ENCODE measurements at places on chromosomes 2 and 18. TPM values are rescaled to one million over a fixed set of nuclear protein-coding genes. Genes with fewer than 3 reads are reported as not detected.

DNA sequence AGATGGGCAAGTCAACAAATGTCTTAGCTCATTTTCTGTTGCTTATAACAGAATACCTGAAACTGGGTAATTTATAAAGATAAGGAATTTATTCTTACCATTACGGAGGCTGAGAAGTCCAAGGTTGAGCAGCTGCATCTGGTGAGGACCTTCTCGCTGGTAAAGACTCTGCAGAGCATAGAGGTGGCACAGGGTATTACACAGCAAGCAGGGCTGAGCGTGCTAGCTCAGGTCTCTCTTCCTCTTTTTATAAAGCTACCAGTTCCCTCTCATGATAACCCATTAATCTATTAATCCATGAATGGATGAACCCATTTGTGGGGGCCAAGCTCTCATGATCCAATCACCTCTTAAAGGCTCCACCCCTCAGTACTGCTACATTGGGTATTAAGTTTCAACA lies 109.1 kb downstream of the CDK15 start:
- no peaks in the 10 kb centered on the region for H3K27me3 ChIP-seq
- no peaks in the 10 kb centered on the region for H3K4me1 ChIP-seq
- H3K4me3 ChIP-seq = no peak overlapping the region

GRCh38 chr2:220847589-220847988 lies 724.5 kb downstream of the EPHA4 start:
- H3K27me3 ChIP-seq = no peaks in the 10 kb centered on the region
- H3K4me1 ChIP-seq = no peaks in the 10 kb centered on the region
- DNase-seq = no peak
- H3K27ac ChIP-seq = no peak overlapping the region

Gene UPP2
- not detected for total RNA-seq

- no peaks in the 10 kb centered on the region for H3K36me3 ChIP-seq
- H3K27me3 ChIP-seq = no peaks in the 10 kb centered on the region
These were observed 84.8 kb upstream of the GATA6 start for GRCh38 chr18:22084547-22084946.

Gene COL5A2
- 4.6 TPM for total RNA-seq

DNA sequence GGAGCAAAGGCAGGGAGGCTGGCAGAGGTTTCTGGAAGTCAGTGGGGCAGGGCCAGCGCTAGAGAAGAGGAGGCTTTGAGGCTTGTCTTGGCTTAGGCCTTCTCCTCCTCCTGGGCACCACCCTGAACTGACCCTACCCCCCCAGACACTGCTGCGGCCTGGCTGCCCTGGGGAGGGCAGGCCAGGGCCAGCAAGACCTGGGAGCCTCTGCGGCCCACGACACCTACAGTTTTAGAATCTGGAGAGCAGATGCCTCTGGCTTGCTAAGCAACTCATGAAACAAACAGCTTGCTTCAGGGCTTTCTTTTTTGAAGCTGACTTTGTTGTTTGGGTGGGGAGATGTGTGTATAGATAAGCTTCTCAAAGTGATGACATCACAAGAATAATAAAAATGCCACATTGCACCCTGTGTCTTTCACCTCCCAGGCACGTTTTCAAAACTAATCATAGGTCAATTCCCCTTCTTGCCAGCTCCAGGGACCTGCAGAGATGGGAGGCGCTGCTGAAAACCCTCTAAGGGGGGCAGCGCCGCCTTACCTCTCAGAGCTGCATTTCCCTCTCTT lies 46.2 kb upstream of the SMAD7 start:
- H3K36me3 ChIP-seq = no peaks in the 10 kb centered on the region
- H3K27ac ChIP-seq = no peak overlapping the region
- H3K27me3 ChIP-seq = no peaks in the 10 kb centered on the region
- DNase-seq = no peak
- H3K4me1 ChIP-seq = peaks cover 7% of the 10 kb centered on the region
- H3K4me3 ChIP-seq = no peak overlapping the region

DNA sequence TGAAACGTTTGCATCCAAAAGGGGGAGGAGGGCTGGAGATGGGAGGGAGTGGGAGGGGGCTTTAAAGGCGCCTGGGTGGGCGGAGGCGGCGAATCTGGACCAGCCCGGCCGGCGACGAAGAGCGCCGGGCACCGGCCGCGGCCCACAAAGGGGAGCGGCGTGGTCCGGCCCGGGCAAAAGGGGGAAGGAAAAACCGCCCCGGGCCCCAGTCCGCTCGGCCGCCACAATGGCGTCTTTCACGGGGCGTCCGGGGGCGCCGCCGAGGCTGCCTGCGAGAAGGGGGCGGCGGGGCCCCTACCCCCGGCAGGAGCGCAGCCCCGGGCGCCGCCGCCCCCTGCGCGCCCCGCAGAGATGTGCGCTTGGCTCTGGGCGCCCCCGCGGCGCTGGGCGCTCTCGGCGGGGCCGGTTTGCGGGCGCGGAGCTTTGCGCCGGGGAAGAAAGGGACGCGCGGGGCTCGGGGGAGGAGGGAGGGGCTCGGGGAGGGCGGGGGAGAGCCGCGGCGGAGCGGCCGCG lies 108.1 kb upstream of the KCTD1 start:
- no peak overlapping the region for H3K4me3 ChIP-seq
- peaks cover 11% of the 10 kb centered on the region for H3K4me1 ChIP-seq
- no peak overlapping the region for H3K27ac ChIP-seq

Gene KCNJ3
- not detected for total RNA-seq

GRCh38 chr2:236360496-236360895 lies 96.3 kb upstream of the ASB18 start:
- no peaks in the 10 kb centered on the region for H3K36me3 ChIP-seq
- peaks cover 17% of the 10 kb centered on the region for H3K4me1 ChIP-seq

DNA sequence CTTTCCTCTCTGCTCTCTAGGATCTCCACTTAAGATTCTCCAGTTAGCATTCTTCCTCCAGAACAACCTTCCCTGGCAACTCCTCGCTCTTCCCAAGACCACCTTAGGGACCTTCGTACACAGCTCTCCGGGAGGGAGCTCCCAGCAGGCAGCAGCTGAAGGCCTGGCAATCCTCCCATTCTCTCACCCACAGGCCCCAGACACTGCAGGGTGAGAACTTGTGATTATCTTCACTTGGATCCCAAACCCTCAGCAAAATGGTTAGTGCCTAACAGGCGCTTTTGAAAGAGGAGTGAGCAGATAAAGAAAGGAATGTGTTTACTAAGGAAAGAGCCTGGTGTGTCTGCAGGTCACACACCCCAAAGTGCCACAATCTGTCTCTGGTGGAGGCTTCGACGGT lies 83.8 kb upstream of the SNTG2 start:
- H3K4me3 ChIP-seq = no peak overlapping the region
- H3K27ac ChIP-seq = no peak overlapping the region
- no peaks in the 10 kb centered on the region for H3K27me3 ChIP-seq
- no peak for DNase-seq
- H3K36me3 ChIP-seq = no peaks in the 10 kb centered on the region

Gene COL4A4
- not detected for total RNA-seq

DNA sequence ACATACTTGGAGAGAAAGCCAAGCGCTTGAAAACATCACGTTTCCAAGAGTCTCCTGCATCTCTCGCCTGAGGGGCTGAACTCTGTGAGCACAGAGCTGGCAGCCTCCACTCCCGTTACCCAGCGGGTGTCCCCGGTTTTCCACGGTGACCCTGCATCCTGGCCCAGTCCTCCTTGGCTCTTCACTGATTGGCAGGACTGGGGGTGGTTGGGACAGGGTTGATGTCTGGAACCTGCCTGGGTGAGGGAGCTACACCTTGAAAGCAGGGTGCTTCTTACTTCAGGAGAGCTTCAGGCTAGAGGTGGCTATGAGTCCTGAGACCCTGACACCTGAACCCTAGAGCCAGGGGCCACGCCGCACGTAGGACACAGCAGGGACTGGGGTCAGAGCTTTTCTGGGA lies 234.1 kb downstream of the DYSF start:
- H3K4me1 ChIP-seq = no peaks in the 10 kb centered on the region
- no peak for DNase-seq
- no peak overlapping the region for H3K27ac ChIP-seq
- peaks cover 2% of the 10 kb centered on the region for H3K27me3 ChIP-seq

Data from activated CD8-positive, alpha-beta memory T cell treated with anti-CD3 and anti-CD28 coated beads, Interleukin-2, amount 10 ng/mL, durations not matched to agents 7 days and 5 days (primary cell).